Panc1 (cell line): ENCODE measurements at places on chromosomes 6 and 20. TPM values are rescaled to one million over a fixed set of nuclear protein-coding genes. Genes with fewer than 3 reads are reported as not detected.
A peak's percentile ranks its signal among the peaks of the same experiment; 100 is the strongest.

- no peak for DNase-seq
These were observed 3.4 kb downstream of the HMGN4 start for GRCh38 chr6:26541579-26541978.

GRCh38 chr6:42929821-42930360 lies 611 bp downstream of the CNPY3 start:
- DNase-seq: peak; percentile 1

SOX18 gene
- total RNA-seq: 18.7 TPM

DNA sequence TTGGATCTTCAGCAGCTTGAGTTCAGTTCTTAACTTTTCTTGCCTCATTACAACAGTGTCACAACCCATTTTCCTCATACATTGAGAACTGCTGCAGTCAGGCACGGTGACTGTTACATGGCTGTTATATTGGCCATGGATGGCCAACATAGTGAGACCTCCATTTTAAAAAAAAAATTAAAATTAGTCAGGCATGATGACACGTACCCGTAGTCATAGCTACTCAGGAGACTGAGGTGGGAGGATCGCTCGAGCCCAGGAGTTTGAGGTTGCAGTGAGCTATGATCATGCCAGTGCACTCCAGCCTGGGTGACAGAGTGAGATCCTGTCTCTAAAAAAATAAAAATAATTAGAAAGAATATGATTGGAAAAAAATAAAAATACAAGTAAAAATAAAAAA lies 9.9 kb upstream of the MMP24 start:
- no peak for DNase-seq

DNA sequence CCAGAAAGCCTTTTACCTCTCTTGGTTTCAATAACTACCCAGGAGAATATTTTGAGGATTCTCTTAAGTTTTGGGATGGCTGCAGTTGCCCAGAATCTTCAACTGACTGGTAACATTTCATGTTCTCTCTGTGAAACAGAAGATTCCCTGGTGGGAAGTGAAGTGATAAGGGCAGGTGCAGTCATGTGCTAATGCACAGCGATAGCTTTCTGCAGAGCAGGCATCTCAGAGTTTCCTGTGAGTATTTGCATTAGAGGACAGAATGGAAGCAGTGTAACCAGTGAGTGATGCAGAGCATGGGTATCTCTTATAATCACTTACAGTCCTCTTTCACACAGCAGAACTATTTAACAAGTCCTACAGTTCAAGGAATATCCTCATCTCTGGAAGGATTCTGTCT lies 76.1 kb downstream of the HCRTR2 start:
- DNase-seq: no peak

MKKS gene
- 15.6 TPM for total RNA-seq

DNA sequence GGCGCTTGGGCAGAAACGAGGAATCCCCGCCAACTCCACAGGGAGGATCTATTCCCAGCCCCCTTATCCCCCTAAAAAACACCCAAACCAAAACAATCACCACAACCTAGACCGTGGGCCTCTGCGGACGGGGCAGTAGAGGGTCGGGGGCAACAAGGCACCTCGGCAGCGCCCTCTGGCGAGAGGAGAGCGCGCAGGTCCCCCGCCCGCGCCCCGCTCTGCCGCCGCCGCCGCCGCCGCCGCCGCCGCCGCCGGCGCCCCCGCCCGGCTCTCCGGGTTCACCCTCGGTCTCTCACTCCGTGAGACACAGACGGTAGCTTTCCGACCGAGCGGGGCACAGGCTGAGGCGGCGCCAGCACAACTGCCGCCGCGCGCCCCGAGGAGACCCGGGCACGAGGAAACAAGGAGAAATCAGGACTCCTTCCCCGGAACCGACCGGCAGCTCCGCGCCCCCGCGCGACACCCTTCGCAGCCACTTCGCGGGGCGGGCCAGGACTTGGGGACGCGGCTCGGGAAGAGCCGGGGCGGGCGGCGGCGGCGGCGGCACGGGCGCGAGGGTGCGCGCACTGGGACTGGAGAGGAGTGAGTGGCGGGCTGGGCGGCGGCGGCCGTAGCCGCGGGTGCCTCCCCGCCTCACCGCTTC lies at the start of gene SLC35F1:
SLC35F1 (plus strand) TSS at position 307 of the 643 bp plus-strand sequence.
- DNase-seq: no peak

OR2B2 gene
- total RNA-seq: not detected

- DNase-seq: no peak
These were observed 42.1 kb downstream of the ANKRD6 start for GRCh38 chr6:89475101-89475500.

KCNK5 gene
- total RNA-seq: 0.77 TPM

GRCh38 chr6:116387374-116387773 lies 16.6 kb downstream of the DSE start:
- no peak for DNase-seq

LKAAEAR1 gene
- total RNA-seq: 0.67 TPM

DNA sequence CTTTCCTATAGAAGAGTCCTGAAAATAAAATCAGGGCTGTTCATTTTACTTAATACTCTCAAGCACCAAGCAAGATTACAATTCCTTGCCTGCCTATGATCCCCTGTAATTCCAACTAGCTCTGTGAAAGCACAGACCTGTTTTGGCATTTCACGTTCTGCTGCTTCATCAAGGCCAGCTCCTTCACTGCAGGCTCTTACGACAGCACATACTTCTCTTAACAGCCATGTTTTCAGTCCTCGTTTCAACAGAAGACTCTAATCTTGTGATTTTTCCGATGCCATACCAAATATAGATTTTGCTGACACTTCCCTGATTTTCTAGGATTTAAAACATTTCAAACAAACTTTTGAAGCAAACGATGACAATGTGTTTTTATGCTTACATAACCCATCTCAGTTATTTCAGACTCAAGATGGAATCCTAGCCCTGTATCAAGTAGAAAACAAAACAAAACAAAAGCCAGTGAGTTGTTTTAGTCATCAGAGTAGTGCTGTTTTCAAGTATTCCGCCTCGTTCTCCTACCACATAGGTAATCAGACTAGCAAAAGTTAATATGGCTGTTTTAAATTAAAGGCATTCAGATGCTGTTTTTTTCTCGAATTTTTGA lies 616.5 kb upstream of the CITED2 start:
- DNase-seq: no peak

DNA sequence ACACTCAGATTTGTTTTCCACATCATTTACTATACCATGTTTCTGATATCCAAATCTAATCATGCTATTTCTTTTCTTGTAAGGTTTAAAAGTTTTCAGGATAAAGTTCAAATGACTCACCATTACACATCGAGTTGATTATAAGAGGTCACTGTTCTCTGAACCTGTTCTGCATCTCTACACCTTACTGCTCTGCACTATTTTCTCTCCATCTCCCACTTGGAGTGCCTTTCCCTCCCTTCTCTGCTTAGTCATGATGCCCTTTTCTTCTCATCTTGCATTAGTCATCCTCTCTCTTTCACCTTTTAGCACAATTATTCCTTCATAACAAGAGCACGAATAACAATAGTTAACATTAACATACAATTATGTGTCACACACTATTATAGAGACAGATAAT lies 37.5 kb upstream of the FUT9 start:
- no peak for DNase-seq

- no peak for DNase-seq
These were observed 18.3 kb downstream of the C20orf173 start for GRCh38 chr20:35510951-35511735.

DNA sequence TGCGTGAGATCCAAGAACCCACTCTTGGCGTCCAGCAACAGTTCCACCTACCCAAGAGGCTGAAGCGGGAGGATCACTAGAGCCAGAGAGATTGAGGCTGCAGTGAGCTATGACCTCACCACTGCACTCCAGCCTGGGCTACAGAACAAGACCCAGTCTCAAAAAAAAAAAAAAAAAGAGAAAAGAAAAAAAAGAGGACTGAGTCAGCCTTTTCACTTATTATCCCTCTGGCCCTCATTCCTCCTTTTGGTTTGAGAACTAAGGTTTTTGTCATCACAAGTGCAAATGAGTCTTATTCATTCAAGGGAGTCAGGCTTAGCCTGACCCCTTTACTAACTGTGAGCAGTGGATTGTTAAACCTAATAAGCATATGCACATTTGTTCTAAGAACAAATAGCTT lies 37.9 kb upstream of the JARID2 start:
- DNase-seq: no peak

DNA sequence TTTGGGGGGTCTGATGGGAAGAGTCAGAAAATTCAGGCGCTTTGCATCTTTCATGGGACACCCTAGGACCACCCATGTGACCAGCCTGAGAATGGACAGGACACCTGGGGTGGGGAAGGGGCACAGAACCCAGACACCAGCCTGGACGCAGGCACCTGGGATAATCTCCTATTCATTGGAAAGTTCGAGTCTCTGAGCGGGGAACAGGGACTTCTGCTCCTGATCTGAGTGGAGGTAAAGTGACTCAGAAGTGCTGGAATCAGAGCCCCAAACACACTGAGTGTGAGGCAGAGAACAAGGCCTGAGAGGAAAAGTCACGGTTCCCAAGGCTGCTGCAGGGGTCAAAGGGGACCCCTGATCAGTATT lies 1.4 kb downstream of the HLA-B start:
- DNase-seq: no peak

DNA sequence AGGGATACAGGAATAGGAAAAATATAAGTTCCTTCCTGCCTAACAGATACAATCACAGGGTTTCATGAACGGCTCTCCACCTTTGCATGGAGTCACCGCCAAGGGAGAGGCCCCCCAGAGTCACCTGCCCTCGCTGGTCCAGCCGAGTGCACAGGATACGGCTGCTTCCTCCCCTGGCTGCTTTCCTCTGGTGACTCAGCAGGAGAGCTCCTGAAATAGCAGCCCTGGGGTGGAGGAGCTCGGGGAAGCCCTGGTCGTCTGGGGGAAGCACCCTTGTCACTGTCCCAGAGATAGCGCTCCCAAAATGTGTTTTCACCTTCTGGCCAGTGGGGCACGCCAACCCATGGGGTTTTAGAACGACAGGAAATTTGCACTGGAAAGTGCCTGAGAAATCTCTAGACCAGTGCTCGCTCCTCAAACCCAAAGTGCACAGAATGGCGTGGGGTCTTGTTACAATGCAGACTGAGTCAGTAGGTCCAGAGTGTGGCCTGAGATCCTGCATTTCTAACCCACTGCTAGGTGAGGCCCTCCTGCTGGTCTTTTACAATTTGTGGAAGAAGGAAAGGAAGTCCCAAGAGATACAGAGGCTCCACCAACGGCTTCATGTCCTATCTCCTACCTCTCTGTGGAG lies 35.9 kb upstream of the FAM50B start:
- DNase-seq: no peak

GRCh38 chr6:6746333-6746969 lies 157.9 kb downstream of the LY86 start:
- DNase-seq: no peak

FAM83C gene
- not detected for total RNA-seq

GSTA3 gene
- total RNA-seq: not detected

- no peak for DNase-seq
These were observed 36.1 kb downstream of the FASTKD5 start for GRCh38 chr20:3123542-3123941.

GRCh38 chr20:33830371-33830770 lies 19.2 kb downstream of the CHMP4B start:
- DNase-seq: no peak

- no peak for DNase-seq
These were observed 100.4 kb downstream of the CD83 start for GRCh38 chr6:14217728-14218518.

HRH3 gene
- total RNA-seq: 0.10 TPM

- no peak for DNase-seq
These were observed 149.7 kb downstream of the AHI1 start for GRCh38 chr6:135347887-135348286.

DNA sequence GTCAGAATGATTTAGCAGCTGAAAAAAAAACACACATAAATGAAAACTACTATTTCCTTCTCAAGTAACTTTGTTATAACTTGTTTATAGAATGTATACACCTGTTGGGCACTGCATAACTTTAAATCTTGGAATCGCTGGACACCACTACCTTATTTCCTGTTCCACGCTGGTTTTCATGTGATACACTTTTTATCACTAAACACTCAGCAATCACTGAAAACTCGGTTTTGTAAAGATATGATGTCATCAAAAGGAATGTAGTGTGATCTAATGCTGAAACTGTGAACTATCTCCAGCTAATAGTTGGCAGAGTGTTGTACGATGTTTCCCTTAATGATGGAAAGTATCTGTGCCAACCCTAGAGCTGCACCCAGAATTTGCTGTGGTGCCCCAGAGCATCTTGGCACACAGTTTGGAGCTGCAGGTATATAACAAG lies 127.9 kb downstream of the BACH2 start:
- no peak for DNase-seq

- no peak for DNase-seq
These were observed 91.8 kb downstream of the REPS1 start for GRCh38 chr6:138896104-138896756.

PLA2G7 gene
- 0.41 TPM for total RNA-seq

DNA sequence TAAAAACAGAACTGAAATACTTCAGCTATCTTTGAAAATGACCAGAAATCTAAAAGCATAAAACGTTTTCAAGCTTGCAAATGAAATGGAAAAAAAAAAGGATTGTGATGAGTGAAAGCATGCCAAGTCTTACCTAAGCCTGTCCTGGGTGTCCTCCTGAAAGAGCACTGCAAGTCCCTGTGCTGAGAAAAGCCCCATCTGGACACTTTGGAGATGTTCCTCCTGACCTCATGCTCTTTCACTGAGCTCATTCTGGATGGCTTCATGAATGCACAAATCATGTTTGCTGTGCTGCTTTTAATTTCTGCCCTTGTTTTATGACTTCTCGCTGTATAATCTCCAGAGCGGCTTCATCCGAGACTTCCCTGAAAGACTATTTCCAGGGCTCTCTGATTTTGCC lies 136.0 kb downstream of the SOD2 start:
- no peak for DNase-seq

DNA sequence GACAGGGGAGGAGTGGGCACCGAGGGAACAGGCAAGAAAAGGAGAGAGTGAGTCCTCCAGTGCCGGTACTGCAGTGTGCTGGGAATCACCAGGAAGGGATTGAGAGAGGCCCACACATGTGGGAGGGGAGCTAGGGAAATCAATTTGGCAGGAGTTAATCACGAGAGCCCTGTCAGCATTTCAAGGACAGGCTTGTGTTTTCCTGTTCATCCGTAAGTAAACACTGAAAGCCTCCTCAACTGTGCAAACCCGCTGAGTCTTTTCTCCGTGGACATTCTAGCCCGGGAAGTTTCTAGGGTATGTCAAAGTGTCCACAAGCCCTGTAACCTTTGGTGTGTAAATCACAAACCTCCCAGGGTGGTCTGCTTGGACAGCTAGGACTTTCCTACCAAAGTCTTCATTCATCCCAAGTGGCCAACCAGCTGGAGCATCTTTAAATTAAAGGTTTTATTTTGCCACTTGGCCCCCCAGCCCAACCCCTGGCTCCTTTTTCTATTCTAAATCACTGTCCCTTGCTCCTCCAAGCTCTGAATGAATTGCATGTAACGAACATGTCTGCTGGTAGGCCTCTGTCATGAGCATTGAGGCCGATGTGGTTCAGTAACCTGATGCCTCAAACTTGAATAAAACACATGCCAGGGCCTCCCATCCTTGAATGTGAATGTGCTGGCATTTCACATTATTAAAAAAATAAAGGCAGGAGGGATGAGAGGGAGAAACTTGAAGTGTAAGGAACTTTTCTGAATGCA lies 149.1 kb downstream of the ZNF217 start:
- DNase-seq: no peak

- DNase-seq: no peak
These were observed 827.5 kb upstream of the CITED2 start for GRCh38 chr6:140201787-140202458.
